Large intestine (tissue), 12 donors: ENCODE measurements at places on chromosomes 7 and 10.

DNA sequence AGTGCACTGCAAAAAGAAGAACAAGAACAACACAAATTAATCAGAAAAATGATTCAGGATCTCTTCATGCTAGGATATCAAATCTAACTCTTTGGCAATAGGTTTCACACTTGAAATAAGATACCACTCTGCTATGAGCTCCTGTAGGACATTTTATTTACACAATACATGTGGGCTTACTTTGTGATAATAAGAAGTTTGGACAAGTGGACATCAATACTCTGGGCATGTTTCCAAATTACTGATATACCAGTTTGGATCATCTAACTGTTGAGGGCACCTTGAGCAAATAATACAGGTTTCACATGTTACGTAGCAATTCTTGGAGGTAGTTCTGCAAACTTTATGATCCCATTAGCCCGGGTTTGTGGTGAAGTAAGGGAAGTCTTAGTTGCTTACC, 59.8 kb downstream of the CPVL start:
- DNase-seq = no peak

- DNase-seq = peak; percentile 57
Observed at GRCh38 chr10:88027570-88027969, 164.1 kb downstream of the PTEN start.

DNA sequence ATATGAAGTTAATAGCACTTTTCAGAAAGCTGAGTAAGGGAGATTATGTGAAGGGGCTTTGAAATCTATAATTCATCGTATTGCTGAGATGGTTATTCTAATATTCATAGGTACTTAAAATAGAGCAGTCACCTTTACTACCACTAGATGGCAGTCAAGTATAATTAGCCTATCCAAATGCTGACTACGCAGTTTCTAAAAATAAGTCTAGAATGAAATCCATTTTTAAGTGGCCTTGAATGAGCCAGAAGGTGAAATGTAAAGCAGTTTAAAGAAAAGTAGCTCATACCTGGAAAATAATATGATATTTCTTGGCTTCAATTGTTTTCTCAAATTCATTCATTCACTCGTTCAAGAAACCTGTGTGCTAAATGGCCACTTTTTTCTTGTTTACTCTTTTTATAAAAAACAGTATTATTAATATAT, 1277.1 kb downstream of the GATA3 start:
- DNase-seq = peak; percentile 12

- no peak for DNase-seq
Observed at GRCh38 chr7:101632641-101633040, 3.5 kb upstream of the MYL10 start.

DNA sequence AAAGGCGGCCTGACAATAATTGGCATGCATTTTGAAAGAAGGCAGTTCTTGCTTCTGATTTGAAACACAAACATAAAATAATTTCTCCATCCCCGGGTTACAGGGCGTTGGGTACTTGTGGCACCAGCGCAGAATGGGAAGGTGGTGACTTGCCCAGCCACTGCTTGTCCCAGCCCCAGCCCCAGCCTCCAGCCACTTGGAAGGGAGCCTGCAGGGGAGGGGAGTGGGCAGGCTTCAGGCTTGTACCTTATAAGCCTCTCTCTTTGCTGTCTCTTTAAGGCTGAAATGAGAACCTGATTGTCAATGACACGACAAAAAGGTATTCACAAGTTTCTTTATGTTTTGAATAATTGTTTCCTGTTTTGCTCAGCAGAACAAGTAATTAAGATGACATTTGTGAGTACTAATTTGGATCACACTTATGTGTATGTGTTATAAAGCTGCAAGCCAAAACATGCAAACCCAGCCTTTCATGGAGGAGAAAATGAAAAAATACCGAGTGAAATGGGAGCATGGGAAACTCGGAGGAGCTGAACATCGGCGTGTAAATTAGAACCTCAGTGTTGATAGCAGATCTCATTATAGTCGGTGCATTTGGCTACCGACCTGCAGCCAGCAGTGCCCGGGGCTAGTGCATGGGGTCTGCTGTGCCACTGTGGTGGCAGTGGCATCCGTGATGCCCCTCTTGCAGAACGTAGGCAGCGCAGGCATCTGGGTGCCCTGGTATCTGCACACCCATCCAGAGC, 129.9 kb downstream of the EBF3 start:
- no peak for DNase-seq

DNA sequence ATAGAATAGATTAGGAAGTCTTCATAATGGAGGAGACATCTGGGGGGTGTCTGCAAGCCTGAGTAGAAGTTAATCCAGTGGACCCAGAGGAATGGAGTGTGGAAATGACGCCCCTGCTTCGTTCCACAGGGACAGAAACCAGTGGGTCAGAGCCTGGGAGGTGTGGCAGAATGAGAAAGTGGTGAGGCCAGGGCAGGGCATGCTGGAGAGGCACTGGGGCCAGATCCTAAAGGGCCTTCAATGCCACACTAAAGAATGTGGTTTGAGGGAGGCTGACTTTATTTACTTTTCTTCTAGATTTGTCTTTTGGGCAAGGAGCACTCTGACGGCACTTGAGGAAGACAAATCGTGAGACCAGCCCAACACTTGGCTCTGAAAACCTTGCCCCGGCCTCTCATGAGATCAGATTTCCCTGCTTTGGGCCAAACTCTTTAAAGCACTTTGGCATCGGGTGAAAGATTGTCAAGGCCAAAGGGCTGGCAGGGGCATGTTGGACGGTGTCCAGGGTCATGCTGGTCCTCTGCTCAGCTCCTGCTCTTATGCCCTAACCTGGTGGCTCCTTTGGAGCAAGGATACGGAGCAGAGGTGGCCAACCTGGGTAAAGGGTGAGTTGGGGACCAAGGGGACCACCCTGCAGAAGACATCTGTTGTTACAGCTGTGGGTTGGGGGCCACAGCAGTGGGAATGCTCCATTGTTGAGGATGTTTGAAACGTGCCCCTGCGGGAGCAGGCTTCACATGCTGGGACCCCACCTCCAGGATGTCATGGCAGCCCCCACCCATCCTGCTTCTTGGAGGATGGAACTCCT, 157.0 kb upstream of the ZMIZ1 start:
- DNase-seq = no peak

DNA sequence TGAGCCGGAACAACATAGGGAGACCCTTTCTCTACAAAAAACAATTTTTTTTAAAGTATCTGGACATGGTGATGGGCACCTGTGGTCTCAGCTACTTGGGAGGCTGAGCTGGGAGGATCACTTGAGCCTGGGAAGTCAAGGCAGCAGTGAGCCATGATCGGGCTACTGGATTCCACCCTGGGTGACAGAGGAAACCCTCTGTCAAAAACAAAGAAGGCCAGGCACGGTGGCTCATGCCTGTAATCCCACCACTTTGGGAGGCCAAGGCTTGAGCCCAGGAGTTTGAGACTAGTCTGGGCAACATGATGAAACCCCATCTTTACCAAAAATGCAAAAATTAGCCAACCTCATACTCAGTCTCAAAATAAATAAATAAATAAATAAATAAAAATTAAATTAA, 19.9 kb upstream of the ZCCHC24 start:
- no peak for DNase-seq

DNA sequence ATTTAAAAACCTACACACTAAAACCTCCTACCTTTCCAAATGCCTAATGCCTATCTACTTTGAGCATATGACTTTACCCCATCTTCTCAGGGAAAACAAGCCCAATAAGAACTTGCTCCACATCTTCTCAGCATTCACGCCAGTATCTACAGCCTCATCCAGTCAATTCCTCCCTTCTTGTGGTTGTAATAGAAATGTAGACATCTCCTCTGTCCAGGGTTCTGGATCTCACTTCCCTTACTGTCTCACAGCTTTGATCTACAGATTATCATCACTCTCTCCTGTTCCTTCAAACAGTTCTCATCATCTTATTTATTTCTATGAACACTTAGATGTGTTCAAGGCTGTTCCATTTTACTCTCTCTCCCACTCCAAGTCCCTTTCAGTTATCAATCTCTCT, 70.4 kb upstream of the NOBOX start:
- DNase-seq = no peak

DNA sequence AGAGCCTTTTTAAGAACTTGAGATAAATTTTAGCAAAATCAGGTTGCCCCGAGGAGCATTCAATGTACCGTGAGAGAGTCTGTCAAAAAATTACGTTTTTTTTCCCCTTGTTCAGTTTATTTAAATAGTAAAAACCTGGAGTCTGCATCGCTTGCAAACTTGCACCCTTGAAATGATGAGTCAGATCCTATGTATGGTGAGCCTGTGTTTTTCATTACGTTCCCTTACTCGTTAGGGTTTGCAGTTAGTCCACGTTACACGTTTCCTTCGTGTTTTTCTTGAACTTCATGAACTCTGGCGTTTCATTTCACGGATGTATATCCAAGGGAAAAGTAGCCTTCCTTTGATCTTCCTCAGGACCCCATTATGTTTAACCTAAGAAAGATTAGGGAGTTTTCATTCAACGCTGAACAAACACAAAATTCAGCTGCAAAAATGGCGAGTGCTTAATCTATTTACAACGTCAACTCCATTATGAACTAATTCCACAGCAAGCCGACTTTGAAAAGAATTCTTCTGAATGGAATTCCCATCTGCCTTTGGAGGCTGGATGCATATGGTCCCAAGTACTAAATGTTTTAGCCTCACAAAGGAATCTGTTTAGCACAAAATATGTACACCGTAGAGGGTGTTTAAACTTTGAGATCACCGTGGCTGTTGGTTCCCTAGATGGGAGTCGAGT, 182.4 kb downstream of the MYOF start:
- no peak for DNase-seq

DNA sequence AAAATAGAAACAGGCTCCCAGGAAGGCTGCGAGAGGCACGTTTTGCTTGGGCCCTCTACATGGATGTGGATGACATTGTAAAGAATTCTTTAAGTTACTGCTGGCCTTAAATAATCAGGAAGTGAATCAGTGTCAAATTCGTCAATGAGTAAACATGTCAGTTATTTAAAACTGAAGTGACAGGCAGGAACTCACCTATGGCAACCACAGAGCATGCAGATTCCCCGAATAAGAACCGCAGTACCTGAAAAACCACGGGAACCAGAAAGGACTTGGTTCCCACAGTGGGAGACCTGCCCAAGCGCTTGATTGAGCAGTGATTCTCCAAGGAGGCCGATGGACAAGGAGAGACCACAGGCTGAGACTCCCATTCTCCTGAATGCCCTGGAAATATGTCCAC, 351.2 kb upstream of the AKR1E2 start:
- no peak for DNase-seq

DNA sequence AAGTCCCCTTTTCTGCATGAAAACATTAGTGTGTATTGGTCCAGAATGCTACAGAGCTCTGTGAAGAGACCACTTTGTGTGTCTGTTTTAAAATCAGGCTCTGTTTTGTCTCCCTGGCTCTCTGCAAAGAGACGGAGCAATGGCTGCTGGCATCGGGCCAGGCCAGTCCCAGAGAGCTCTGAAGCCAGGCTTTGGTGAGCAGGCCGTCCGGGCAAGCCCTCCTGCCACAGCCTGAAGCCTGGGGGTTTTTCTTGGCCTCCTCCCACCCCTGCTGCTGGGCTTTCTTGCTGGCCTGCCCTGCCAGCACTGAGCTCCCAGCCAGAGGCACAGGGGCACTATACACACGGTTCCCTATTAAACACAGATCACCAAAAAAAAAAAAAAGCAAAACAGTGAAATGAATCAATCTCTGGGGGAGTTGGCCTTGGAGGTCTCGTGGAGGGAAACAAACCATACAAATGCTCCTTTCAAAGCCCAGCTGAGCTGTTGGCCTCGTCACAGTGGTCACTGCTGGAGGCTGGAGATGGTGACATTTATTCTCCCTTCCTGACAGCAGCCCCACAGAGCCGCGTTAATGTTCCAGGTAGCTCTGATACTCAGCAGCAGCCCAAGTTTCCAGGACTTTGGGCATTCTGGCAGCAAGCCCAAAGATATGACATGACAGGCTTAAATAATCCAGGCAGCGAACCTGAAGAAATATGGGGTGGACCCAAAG, 237.2 kb downstream of the TCF7L2 start:
- no peak for DNase-seq

DNA sequence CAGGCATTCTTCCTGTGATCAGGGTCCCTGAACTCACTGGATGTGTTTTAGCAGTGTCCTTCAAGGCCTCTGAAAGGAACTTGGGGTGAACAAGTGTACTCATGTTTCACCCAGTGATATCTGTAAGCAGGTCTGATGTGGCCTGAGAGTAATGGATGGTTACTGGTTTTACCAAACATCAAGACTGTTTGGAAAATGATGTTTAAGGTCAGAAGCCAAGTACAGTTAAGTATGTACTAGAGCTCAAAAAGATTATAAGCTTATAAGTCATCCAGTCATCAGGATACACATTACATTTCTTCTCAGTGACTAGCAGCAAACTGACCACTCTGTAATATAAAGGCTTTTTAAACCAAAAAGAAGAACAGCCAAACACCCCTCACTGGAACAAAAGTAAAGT, 79.8 kb upstream of the PTN start:
- no peak for DNase-seq

- no peak for DNase-seq
Observed at GRCh38 chr10:3660753-3661152, 124.3 kb downstream of the KLF6 start.

GRCh38 chr7:74282748-74283459, 6.3 kb upstream of the CLIP2 start:
- no peak for DNase-seq

DNA sequence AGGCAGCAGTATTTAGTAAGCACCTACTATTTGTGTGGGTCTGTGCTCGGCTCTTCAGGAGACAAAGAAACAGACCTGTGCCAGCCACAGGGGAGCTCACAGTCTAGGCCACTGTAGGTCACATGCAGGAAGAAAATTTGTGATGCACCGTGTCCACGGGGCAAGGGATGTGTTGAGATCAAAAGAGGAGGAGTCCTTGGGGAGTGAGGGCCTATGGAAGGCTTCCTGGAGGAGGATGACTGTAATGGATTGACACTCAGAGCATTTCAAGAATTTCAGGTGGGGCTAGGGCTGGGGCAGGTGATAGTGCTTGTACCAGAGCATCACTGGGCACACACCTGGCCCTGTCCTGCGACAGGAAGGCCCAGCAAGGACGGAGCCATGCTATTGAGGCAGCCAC, 102.7 kb downstream of the ZMIZ1 start:
- no peak for DNase-seq

- no peak for DNase-seq
Observed at GRCh38 chr7:138460176-138460648, at the start of gene TRIM24. TRIM24 (plus strand) TSS chr7:138460259; CDS start chr7:138460549, 290 bp downstream.

- DNase-seq = no peak
Observed at GRCh38 chr7:108158776-108159175, 28.6 kb upstream of the LAMB4 start.

- DNase-seq = peak; percentile 20
Observed at GRCh38 chr10:24382045-24382444, 173.1 kb downstream of the KIAA1217 start.

DNA sequence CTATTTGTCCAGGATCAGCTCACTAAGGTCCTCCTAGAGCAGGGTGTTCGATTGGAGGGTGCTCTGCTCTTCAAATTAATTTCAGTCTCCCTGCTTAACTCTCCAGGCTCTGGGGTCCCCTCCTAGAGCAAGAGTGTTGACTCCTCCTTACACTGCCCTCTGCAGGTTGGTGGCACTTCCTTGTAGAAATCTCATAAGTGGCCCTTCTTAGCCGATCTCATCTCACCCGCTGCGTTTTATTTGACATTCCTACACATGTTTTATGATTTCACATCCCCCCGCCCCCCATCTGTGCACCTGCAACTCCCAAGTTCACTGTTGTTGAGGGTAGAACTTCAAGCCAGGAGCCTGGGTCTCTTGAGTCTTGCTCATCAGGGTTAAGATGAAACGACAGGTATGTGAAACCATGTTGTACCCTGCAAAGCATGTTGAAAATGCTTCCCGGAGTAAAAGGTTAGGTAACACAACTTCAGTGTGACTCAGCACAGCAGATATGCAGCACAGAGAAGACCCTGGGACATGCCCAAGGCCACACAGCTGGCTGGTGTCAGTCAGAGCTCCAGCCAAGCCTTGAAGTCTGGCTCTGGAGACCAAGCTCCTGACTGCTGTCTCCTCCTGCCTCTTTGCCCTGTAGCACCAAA, 171.2 kb downstream of the PRKAG2 start:
- DNase-seq = peak; percentile 38
